ENCODE measurements at places on chromosomes 6 and 20.

- no peak for DNase-seq
Observed at GRCh38 chr6:135231469-135231844, 50.3 kb downstream of the MYB start.

- DNase-seq, result no peak
Observed at GRCh38 chr6:72206606-72207005, 320.3 kb downstream of the RIMS1 start.

DNA sequence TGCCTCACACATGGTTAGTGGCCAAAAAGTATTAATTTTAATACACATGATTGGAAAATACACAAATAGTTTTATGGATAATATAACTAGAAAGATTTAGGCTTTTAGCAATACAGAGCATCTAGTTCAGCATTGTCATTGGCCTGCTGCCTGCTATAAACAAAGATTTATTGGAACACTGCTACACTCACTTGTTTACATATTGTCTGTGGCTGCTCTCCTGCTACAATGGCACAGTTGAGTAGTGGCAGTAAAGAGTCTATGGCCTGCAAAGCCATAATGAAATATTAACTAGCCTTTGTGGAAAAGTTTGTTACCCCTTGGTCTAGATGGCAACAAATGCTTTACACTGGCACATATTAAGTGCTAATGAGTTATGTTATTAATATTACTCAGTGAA, 37.8 kb downstream of the ZNF451 start:
- no peak for DNase-seq

GRCh38 chr6:31680226-31681134, at the start of gene LY6G5C:
Gene LY6G5C, minus strand, starts transcription at chr6:31681067. Its CDS starts 694 bp downstream, at chr6:31680373.
- no peak for DNase-seq

GRCh38 chr6:117546674-117547073, 55.6 kb downstream of the GOPC start:
- no peak for DNase-seq

GRCh38 chr6:83198486-83199172, 5.5 kb downstream of the RWDD2A start:
- DNase-seq, result no peak

- DNase-seq, result no peak
Observed at GRCh38 chr6:63504777-63505384, 67.4 kb upstream of the LOC128125822 start.

DNA sequence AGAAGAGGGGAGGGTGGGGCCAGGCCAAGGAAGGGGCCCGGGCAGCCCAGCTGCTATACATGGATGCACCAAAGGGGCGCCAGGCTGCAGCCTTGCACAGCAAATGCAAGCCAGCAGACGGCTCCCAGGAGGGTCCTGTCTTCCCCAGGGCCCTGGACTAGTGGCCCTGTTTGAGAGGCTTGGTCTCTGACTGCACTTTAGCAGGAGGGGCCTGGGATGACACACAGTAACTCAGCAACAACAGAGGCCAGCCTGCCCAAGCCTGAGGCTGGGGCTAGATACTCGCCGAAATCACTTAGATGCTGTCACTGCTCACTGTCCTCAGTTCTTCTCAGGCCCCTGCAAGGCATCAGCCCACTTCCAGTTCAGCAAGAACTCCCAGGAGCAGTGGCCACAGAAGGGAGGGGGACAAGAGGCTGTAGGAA, 73.5 kb downstream of the TRAM2 start:
- DNase-seq, result no peak

GRCh38 chr20:34709831-34710567, 5.9 kb downstream of the TP53INP2 start:
- peak; percentile 85 for DNase-seq

DNA sequence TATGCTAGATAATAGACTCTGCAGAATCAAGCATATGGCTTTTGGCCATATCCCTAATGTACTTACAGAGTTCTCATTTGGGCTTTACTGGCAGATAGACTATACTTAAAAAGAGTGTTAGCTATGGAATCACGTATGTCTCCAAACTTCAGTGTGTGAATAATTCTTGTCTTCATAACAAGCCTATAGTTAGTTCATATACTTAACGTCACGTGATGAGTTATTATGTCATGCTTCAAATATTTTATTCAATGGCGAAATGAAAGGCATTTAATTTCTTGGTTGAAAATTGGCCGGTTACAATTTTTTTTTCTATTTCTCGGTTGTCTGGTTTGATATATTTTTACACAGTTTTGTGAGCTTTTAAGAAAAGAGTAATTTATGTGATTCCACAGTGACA, 62.7 kb downstream of the MEI4 start:
- DNase-seq, result no peak

DNA sequence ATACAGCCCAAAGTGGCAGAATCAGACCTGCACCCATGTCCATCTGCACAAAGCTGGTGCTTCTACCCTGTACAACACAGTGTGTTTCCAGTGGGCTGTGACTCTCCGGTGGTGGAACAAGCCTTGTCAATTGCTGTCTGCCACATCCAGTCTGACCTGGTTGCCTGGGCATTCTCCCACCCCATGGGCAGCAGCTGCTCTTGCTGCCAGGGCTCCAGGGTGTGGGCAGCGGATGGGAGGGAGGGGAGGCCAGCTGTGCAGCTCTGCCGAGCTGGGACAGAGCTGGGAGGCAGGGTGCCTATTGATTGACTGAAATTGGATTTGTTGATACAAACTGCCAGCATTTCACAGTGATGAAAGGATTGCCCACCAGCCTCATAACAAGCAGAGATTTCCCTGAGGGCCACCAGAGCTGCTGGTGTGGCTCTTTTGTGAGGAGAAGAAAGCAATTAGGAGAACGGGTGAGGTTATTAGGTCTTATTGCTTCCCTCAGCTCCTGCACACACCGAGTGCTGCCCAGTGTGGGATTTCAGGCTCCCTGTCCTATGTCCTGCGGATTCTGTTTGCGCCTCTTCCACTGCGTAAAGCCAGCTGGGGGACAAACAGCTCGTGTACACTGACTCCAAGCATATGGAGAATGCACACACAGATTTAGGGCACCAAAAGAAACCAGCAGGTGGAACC, 150.8 kb downstream of the NRN1 start:
- DNase-seq, result no peak

DNA sequence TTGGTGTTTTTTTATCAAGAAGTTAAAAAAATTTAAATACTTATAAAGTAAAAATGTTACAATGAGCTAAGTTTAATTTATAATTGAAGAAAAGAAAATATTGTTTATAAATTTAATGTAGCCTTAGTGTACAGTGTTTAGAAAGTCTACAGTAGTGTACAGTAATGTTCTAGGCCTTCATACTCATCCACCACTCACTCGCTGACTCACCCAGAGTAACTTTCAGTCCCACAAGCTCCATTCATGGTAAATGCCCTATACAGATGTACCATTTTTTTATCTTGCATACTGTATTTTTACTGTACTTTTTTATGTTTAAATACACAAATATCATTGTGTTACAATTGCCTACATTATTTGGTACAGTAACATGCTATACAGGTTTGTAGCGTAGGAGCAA, 26.0 kb downstream of the HTR1E start:
- no peak for DNase-seq

DNA sequence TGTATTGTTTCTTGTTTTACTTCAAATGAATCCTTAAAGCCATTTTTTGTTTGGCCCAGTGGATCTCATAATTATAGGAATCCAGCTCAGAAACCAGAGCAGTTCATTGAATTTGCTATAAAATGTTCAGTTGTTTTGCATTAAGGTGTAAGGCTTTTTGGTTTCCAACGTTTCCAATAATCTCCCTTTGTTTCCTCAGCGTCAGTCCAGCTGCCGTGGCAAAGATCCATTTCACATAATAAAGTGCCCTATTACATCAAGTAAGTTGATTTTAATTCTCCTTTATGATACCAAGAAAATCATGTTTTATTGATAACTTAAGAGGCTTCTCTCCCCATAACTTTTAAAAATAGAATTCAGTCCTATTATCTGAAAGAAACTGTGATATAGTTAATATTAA, 472.6 kb downstream of the UTRN start:
- no peak for DNase-seq

DNA sequence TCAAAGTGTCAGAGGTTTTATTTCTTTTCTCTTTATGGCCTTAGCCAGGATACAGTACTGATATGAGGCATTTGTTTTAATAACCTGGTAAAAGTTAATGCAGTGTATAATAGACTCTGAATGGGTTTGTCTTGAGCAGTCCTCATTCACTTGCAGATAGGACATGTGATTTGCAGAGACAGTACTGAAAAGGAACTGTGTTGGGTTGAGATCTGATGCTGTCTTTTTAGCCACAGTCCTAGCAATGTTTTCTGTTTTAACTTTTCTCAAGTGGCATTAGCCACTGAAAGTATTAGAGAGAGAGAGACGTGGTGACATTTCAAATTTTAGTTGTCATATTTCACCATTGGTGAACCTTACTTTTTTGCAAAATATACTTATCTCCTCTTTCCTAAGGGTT, 547.2 kb upstream of the MAN1A1 start:
- DNase-seq, result no peak

DNA sequence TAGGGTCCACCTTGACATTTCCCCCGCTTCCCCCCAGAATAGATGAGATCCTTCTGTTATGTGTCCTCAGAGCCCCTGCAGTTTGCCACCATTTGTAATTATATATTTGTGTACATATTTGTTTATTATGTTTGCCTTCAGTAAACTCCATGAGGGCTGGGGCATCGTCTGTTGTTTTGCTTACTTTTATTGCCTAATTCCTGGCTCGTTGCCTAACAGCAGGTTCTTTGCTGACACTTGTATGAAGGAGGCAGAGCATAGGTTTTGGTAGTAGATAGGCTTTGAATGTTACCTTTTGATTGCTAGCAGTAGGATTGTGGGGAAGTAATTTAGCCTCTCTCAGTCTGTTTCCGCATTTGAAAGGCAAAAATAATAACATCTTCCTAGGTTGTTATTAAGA, 9.9 kb downstream of the MAP3K4 start:
- no peak for DNase-seq

DNA sequence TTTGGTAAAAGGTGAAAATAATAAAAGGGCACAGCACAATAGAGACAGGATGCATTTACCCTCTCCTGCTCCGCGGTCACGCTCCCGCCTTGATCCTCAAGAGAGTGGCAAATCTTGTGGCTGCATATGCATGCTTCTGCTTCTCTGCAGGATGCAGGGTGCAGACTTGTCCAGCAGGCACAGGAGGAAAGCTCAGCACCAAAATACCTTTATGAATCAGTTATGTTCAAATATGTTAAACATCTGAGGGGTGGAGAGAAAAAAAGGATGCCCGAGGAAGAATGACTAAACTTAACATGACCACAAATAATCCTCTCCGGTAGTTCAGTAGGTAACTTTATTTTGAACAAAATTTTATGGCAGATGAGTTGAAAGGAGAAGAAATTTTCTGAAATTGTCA, 366.1 kb upstream of the SOX4 start:
- DNase-seq, result no peak

Measured in germinal center (tissue), 1 donor.